ENCODE measurements at places on chromosomes 12 and 14. TPM values are rescaled to one million over a fixed set of nuclear protein-coding genes. Genes with fewer than 3 reads are reported as not detected.

The GALNT6 gene
- total RNA-seq, result 11.0 TPM

The ANAPC7 gene
- total RNA-seq, result 87.7 TPM

The SLCO1B1 gene
- total RNA-seq, result 0.09 TPM

The CHPT1 gene
- 17.1 TPM for total RNA-seq

The NYNRIN gene
- 18.1 TPM for total RNA-seq

The REP15 gene
- 1.3 TPM for total RNA-seq

The SLCO1C1 gene
- total RNA-seq, result not detected

The KLRK1 gene
- total RNA-seq, result not detected

The CYP46A1 gene
- total RNA-seq, result 0.59 TPM

The DCN gene
- not detected for total RNA-seq

The KRT72 gene
- total RNA-seq, result not detected

The HEATR5A gene
- total RNA-seq, result 21.2 TPM

The SMCO2 gene
- 0.20 TPM for total RNA-seq

The PPFIA2 gene
- 0.39 TPM for total RNA-seq

The PLEKHD1 gene
- total RNA-seq, result 0.37 TPM

- DNase-seq, result no peak
- no peaks in the 10 kb centered on the region for H3K27me3 ChIP-seq
- H3K4me1 ChIP-seq, result peaks cover 11% of the 10 kb centered on the region
Observed at GRCh38 chr12:67920413-67920812, 68.8 kb upstream of the IFNG-AS1 start.

- no peak for DNase-seq
- H3K4me3 ChIP-seq, result no peak overlapping the region
- no peaks in the 10 kb centered on the region for H3K27me3 ChIP-seq
- no peaks in the 10 kb centered on the region for H3K4me1 ChIP-seq
- H3K27ac ChIP-seq, result no peak overlapping the region
Observed at GRCh38 chr14:97603201-97603600, 806.0 kb downstream of the VRK1 start.

- peaks cover 13% of the 10 kb centered on the region for H3K36me3 ChIP-seq
- H3K4me3 ChIP-seq, result no peak overlapping the region
- H3K27me3 ChIP-seq, result no peaks in the 10 kb centered on the region
- no peak for DNase-seq
Observed at GRCh38 chr14:62824086-62824485, 221.2 kb downstream of the KCNH5 start.

DNA sequence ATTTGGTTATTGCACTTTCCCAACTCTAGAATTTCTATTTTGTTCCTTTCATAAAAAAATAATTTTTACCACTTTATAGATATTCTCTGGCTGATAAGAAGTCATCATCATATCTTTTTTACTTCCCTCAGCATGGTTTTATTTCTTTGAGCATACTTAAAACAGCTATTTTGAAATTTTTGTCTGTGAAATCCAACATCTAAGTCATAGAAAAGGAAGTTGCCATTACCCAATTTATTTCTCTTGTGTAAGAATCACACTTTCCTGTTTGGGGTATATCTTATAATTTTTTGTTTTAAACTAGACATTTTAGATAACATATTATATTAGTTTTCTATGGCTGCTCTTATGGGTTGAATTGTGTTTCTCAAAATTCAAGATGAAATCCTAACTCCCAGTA is 400.2 kb upstream of the OR4E1 start:
- no peak for DNase-seq
- no peaks in the 10 kb centered on the region for H3K27me3 ChIP-seq
- no peaks in the 10 kb centered on the region for H3K36me3 ChIP-seq
- no peak overlapping the region for H3K27ac ChIP-seq
- H3K4me3 ChIP-seq, result no peak overlapping the region
- H3K4me1 ChIP-seq, result no peaks in the 10 kb centered on the region

DNA sequence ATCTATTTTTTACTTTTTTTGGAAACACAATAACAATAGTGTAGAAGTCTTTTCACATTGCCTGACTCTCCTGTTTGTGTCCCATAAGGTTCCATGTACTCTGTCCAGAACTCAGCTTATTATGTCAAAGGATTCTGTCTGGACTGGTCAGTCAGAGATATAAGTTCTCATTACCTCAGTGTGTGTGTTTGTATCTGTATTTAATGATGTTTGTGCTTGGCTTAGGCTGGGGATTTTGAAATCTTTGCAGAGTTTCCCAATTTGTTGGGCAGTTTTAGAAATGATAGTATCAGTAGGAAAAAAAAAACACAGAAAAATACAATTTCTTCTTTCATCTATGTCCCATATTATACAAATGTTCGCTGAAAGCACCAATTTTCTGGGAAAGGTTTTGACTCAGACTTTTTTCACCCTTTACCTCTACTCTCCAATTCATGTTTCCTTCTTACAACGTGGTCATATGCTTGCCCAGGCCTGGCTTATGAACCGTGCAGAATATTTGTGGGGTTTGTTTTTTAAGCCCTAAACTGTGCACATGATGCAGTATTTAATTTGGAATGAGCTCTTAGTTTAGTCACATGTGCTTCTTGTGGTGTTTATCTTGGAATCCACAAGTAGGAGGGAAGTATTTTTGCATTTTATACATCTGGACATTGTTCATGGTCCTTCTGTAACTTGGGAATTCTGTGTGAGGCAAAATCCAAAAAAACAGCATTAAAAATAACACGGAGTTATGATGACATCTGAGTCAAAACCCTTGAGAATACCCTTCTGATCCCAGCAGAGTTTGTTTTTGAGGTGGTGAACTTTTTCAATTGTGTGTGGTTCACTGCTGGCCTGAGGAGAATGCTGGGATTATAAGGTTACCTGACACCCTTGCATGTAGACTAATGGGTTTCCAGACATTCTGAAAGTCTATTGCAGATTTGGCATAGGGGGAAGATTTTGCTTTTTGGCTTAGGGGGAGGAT is 121.2 kb downstream of the RAD51B start:
- DNase-seq, result no peak
- no peaks in the 10 kb centered on the region for H3K36me3 ChIP-seq
- H3K4me3 ChIP-seq, result no peak overlapping the region
- no peaks in the 10 kb centered on the region for H3K27me3 ChIP-seq

DNA sequence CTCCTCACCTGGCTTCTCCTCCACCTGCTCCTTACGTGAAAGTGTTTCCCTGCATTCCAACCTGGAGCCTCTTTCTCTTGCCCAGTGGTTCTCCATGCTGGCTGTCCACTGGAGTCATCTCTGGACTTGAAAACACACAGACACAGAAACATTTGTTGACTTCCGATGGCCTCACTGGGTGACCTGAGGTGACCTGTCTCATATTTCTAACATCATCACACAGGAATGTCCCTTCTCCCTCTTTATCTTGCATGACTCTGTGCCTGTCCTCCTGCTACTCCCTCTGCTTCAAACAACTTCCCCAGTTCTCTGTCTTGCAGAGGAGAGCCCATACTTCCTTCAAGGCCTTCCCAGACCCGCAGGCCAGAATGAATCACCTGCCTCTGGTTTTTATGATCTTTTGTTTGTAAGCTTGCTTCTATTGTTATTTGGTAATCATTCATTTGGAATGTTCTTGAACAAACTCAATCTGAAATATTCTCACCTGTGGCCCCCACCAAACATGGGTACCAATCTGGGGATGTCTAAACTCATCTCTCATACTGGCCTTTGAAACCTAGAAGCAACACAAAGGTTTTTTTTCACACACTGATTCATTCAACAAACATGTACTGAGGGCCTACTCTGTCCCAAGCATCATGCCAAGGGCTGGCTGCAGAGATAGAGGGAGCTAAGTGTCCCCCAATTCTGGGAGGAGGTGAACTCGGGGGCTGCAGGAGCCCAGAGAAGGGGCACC is 9.7 kb upstream of the RIN3 start:
- no peaks in the 10 kb centered on the region for H3K4me1 ChIP-seq
- no peaks in the 10 kb centered on the region for H3K27me3 ChIP-seq
- no peak for DNase-seq
- no peaks in the 10 kb centered on the region for H3K36me3 ChIP-seq
- no peak overlapping the region for H3K4me3 ChIP-seq

GRCh38 chr12:16335838-16336237 is 11.6 kb upstream of the MGST1 start:
- H3K4me3 ChIP-seq, result no peak overlapping the region
- H3K27me3 ChIP-seq, result no peaks in the 10 kb centered on the region
- no peaks in the 10 kb centered on the region for H3K36me3 ChIP-seq
- no peak for DNase-seq

GRCh38 chr14:93984987-93985410 is 8.6 kb upstream of the ASB2 start:
- H3K4me3 ChIP-seq, result no peak overlapping the region
- no peaks in the 10 kb centered on the region for H3K36me3 ChIP-seq
- H3K27ac ChIP-seq, result no peak overlapping the region
- no peaks in the 10 kb centered on the region for H3K4me1 ChIP-seq
- peak; percentile 65 for DNase-seq
- H3K27me3 ChIP-seq, result no peaks in the 10 kb centered on the region

DNA sequence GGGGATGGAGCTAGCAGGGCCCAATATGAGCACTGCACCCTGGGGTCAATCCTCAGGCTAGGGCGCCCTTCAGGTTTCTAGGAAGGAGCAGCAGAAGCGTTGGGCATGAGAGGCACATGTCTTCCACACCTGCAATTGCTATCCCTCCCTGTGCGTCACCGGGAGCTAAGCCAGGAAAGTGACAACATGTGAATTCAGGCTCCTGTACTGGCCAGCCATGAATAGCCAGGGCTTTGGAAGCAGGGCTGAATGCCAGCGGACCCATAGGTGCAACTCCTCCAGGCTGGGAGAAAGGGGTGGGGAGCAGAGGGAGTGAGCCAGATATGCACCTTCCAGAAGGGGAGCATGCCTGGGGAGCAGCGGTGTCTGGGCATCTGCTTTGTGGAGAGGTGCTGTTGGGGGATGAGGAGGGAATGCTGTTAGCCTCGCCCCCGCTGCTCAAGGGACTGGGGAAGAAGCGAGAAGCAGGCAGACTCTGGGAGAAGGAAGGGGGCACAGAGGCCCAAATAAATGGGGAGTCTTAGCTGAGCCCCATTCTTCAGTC is 6.1 kb downstream of the HOXC5 start:
- H3K27ac ChIP-seq, result no peak overlapping the region
- no peaks in the 10 kb centered on the region for H3K36me3 ChIP-seq
- peaks cover 100% of the 10 kb centered on the region for H3K27me3 ChIP-seq
- no peak for DNase-seq
- H3K4me1 ChIP-seq, result no peaks in the 10 kb centered on the region

GRCh38 chr14:34470319-34470718 is 8.3 kb upstream of the SPTSSA start:
- H3K36me3 ChIP-seq, result no peaks in the 10 kb centered on the region
- no peaks in the 10 kb centered on the region for H3K27me3 ChIP-seq
- no peak overlapping the region for H3K4me3 ChIP-seq
- no peak for DNase-seq
- peaks cover 5% of the 10 kb centered on the region for H3K4me1 ChIP-seq
- H3K27ac ChIP-seq, result no peak overlapping the region

DNA sequence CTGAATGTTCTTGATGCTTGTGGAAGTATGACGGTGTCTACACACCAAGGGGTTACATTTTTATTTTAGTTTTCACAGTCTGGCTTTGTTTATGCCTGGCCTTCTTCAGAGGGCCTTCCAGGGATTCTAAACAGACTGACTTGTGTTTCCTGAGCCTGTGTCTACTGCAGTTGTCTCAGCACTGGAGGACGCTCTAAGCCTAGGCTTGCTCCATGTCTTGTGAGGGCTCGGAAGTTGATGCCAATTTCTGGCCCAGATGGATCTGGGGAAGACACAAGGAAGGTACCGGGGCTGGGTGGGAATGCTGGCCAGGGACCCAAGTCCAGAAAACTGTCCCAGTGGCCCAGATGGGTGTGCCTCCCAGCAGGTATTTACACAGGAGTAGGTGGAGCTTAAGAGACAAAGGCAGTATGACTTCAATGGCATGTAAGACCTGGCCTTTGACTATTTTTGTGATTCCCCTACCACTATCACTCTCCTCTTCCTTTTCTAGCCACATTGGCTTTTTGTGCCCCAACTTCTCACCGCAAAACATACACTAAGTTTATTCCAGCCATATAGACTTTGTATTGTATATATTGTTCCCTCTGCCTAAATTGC is 56.9 kb downstream of the GPR137C start:
- no peak overlapping the region for H3K27ac ChIP-seq
- no peak overlapping the region for H3K4me3 ChIP-seq
- DNase-seq, result peak; percentile 33
- H3K36me3 ChIP-seq, result peaks cover 5% of the 10 kb centered on the region

GRCh38 chr12:53005215-53005985 is 856 bp upstream of the EIF4B start:
- H3K27ac ChIP-seq, result no peak overlapping the region
- H3K4me3 ChIP-seq, result peak overlapping the region; percentile 95
- H3K27me3 ChIP-seq, result no peaks in the 10 kb centered on the region
- H3K4me1 ChIP-seq, result peaks cover 5% of the 10 kb centered on the region
- H3K36me3 ChIP-seq, result peaks cover 29% of the 10 kb centered on the region

DNA sequence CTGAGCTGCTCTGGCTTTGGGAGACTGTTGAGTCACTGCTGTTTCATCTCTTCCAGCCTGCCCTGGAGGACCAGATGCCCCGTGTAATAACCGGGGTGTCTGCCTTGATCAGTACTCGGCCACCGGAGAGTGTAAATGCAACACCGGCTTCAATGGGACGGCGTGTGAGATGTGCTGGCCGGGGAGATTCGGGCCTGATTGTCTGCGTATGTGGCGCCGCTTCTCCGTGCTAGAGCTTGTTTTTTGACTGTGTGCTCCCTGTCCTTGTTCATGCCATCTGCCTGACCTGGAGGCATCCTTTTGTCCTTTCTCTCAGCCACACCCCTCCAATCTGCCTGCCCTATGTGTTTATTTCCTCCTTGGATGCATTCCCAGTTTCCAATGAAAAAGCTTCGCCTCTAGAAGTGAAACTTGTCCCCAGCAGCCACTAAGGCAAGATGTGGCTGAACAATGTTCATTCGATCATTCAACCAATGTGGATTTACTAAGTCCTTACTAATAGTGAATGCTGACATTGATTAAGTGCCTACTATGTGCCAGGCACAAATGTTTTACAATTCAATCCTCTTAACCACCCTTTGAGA is 98.6 kb downstream of the NT5DC3 start:
- no peak for DNase-seq
- no peaks in the 10 kb centered on the region for H3K4me1 ChIP-seq
- no peak overlapping the region for H3K27ac ChIP-seq
